ENCODE measurements at places on chromosomes 1 and 21.

DNA sequence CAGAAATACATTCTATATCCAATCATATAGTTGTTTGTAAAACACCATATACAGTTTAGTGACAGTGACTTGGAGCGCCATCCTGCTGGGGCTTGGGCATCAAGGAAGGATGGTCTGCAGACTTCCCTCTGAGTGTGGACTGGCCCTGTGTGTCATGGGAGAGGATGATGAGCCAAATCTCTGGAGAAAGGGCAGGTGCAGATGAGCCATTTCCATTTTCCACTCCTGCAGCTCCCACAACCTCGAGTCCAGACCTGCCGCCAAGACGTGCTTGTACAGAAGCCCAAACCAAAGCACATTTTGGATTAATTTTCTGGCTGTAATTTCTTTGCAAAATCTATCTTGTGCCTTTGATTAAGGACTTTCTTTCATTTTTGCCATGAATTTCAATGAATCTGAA, 48.3 kb upstream of the SLC22A15 start:
- no peak for DNase-seq

DNA sequence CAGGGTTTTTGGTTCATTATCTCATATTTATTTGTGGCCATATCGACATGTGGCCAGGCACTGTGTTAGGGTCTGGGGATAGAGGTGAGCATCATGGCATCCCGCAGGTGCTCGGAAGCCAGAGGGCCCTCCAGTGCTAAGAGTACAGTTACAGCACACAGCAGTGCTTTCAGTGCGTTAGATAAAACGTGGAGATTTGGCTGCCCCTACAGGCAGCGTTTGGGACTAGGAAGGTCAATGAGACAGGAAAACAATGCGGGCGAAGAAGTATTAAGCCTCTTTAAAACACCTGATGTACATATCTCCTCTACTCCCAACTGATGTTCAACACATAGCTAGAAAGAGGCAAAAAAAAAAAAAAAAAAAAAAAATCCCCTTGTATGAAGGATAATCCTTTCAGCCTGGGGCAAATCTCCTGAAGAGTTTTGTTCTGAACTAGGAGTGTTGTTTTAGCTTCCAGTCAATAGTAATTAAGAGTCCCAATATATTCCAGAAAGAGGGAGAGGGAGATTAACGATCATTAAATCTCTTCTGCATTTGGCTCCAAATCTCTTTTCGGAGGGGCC, 80.1 kb downstream of the CAPZB start:
- DNase-seq = no peak

GRCh38 chr1:204880906-204881305, 10.2 kb downstream of the NFASC start:
- DNase-seq = no peak

- no peak for DNase-seq
Observed at GRCh38 chr1:54624466-54625464, 1.4 kb upstream of the FAM151A start.

- DNase-seq = no peak
Observed at GRCh38 chr21:44778499-44778911, 23.1 kb downstream of the UBE2G2 start.

GRCh38 chr1:231983588-231984193, 357.1 kb downstream of the DISC1 start:
- no peak for DNase-seq

- DNase-seq = no peak
Observed at GRCh38 chr1:225768662-225769426, 8.8 kb upstream of the SRP9 start.

DNA sequence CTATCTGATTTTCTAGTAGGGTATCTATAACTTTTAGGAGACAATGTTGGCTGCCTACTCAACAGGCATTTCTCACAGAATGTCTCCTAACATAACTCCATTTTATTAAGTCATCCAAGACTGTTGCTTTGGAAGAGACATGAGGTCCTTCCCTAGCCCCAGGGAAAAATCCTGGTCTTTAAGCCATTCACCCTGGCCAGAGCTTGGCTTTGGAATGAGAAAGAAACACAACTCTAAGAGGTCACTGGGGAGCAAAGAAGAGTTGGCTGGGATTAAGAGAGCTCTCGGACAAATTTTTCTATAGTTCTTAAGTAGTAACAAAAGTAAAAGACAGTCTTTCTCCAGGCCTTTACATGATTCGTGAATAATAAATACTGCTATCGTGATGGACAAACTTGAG, 57.9 kb downstream of the PCNX2 start:
- DNase-seq = no peak

Measured in suppressor macrophage treated with lipopolysaccharide for 1 hour (primary cell).